ENCODE measurements at places on chromosomes 5 and 9.

DNA sequence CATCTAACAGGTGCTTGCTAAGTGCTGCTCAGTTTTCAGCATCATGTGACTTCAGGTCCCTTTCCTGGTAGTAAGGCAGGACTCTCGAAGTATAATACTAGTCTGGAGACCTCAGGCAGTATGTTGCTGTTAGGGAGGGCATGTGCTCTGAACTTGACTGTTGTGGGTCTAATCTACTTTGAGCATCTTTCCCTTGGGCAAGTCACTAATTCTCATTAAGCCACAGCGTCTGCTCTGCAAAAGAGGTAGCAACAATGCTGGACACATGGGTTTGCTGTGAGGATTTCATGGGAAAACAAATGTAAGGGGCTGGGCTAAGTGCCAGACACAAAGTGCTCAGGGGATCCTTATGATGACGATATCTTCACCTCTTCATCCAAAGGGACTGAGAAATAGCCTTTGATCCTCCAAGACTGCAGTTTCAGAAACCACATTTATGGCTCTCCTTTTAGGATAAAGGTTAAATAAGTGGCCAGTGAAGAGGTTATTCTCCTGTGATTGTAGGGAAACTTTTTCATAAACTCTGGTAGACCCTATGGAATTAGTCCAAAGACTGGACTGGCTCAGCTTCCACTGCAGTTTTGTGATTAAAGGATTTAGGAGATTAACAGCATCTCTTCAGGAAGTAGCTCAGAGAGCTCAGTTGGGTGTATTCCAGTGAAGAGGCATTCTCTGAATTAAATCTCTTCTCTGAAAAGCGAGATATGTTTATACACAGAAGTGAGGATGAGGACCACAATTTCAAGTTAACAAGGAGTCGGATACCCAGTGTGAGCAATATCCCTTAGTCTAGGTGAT is 216.6 kb downstream of the SGCD start:
- DNase-seq: no peak

DNA sequence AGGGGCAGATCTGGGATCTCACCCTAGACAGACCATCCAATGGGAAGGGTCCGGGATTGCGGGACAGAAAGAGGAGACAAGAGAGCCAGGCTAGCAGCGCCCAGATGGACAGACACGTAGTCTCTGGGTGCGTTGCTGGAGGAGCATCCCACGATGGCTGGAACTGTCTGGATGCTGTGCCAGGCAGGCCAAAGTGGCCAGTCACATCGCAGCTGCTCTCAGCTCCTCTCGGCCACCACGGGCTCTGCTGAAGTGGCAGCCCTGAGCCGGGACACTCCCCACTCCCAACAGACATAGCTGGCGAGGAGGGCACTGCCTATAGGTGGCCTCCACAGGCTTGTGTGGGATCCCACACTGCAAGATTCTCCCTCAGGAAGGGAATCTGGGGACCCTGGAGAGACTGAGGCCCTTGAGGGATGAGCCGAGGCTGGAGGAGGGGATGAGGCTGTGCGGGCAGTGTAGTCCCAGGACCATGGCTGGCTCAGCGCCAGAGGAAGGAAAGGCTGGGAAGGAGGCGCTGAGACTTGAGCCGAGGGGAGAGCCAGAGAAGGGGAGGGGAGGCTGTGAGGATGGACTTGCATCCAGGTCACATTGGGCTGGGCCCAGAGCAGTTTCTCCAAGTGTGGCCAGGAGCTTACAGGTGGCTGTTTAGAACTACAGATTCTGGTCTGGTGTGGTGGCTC is 10.3 kb upstream of the WDR5 start:
- DNase-seq: no peak

- no peak for DNase-seq
These were observed 3.8 kb downstream of the IFNA1 start for GRCh38 chr9:21443849-21444625.

GRCh38 chr5:178278358-178279023 is 45.9 kb upstream of the PHYKPL start:
- DNase-seq: no peak

GRCh38 chr9:88464851-88465250 is 70.1 kb upstream of the NXNL2 start:
- DNase-seq: no peak

- no peak for DNase-seq
These were observed 14.4 kb downstream of the CKMT2 start for GRCh38 chr5:81247441-81247972.

- no peak for DNase-seq
These were observed 52.8 kb downstream of the AMBP start for GRCh38 chr9:114025196-114025753.

DNA sequence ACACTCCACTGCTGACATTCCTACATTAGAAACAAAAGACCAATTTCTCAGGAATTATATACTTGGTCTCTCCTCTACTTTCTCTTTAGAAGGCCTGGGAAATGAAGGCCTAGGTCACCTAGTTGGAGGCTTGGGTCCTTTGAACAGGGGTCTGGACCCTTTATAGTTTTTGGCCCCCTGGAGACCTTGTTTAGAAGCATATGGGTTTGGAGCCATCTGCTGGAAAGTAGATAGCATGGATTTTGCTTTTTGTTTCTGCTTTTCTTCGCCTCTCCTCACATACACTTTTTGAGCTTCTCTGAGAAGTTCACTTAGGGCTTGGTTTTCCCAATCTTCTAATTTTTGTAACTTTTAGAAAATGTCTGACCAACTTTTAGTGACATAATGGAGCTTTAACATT is 67.1 kb upstream of the CDK20 start:
- no peak for DNase-seq

DNA sequence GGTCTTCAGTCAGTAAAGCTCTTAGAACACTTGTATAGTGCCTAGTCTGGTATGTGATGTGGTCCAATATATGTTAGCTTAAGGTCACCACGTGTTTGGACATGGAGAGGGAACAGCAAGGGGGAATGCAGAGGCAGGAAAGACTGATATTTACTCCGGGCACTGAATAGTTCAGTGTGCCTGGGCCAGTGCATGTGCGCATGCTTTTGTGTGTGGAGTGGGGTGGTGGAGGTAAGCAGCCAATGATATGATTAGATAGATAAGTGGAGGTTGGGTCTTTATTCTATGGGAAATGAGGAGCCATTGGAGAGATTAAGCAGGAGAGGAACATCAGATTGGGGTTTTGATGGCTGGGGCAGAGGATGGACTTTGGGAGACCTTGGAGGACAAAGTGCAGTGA is 14.0 kb downstream of the OR13J1 start:
- DNase-seq: no peak

DNA sequence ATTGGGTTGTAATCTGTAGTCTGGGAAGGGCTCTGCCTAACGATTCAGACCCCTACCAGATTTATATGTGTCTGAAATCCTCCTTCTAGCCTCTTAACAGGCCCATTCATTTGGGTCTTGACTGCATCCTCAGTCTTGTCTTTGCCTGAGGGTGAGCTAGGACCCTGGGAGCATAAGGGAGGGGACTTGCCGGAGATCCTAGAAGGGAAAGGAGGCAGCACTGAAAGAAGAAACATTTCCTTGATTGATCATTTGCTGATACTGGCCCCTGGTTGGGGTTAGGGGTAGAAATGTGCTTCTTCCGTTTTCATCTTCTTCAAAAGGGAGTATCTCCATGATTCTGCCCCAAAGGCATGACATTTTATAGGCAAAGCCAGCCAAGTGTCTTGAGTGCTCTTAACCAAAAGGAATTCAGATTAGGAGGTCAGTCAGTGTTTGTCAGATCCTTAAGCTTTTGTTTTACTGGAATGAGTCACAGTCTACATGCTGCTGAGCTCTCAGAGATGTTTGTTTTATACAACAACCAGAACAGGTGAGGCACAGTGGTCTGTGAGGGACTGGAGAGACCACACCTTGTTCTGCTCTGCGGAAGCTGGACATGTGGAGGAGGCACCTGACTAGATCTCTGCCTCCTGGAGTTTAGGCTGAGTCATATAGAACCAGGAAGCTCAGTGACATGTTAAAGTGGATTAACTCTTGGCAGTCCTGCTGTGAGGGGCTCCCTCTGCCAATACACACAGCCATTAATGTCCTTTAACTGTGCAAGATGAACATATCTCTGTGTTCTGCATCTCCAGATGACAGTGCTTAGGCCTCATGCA is 37.7 kb downstream of the PCDHAC2 start:
- peak; percentile 94 for DNase-seq

DNA sequence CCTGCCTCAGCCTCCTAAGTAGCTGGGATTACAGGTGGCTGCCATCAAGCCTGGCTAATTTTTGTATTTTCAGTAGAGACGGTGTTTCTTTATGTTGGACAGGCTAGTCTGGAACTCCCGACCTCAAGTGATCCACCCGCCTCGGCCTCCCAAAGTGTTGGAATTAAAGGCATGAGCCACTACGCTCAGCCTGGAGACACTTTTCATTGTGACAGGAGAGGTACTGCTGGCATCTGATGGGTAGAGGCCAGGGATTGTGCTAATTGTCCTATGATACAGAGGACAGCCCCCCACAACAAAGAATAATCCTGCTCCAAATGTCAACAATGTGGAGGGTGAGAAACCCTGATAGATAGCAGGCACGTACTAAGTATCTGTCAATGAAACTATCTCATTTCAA is 91.3 kb upstream of the SLC25A48 start:
- no peak for DNase-seq

DNA sequence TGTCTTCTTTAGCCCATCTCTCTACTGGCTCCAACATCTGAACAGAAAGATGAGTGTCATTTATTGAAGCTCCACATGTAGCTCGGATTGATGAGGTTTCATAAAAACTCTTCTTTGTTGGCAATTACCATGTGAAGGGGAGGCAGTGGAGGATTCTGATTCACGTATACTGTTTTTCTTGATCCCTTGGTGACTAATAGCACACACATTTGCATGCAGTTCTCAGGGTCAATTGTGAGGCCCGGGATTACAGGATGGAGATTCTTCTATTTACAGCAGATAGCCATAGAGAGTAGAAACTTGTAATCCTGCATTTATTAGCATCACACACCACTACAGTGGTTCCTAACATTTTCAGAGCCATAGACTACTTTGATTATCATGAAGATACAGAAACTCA is 133.2 kb upstream of the MARCHF11 start:
- DNase-seq: no peak

DNA sequence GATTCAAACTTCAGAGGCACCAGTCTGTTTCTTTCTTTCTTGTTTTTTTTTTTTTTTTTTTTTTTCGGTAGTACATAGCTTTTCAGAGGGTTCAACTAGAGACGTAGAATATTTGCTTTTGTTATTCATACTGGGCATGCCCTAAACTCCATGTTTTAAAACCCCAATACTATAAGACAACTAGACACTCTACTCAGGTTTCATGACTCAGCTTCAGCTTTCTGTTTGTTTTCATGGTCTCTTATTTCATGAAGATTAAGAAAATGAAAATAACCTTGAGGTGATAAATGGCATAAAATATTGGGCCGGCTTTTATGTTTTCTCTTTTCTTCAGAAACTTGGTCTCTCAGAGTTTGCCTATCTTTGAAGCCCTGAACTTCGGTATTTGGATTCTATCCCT is 2126.3 kb upstream of the ACO1 start:
- no peak for DNase-seq

DNA sequence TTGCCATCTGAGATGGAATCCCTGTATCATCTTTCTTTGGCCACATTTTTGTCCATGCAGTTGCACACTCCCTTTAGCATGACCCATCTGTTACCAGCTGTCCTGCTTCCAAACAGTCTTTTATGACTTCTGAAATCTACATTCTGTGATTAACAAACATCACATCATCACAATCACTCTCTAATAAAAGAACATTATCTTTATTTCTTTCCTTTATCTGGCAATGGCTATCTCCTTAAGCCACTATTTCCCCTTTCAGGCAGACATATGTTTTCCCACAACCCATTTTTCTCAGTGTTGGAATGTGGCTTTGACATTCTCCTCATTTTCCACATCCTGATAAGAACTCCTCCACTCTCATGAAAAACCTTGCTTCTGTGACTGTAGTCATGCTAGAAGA is 141.0 kb downstream of the ST8SIA4 start:
- DNase-seq: no peak
